ENCODE measurements at places on chromosomes 5 and 9. TPM values are rescaled to one million over a fixed set of nuclear protein-coding genes. Genes with fewer than 3 reads are reported as not detected.

The TRPM3 gene
- total RNA-seq = 10.6 TPM

The C5orf58 gene
- total RNA-seq = not detected

The MED22 gene
- total RNA-seq = 13.6 TPM

The PCDHAC2 gene
- total RNA-seq = not detected

The DMGDH gene
- 1.9 TPM for total RNA-seq

The ZNF483 gene
- total RNA-seq = 1.4 TPM

The RNF180 gene
- under 0.01 TPM for total RNA-seq

The INSL4 gene
- total RNA-seq = not detected

The PDGFRB gene
- total RNA-seq = 149 TPM

The EGFLAM gene
- 4.3 TPM for total RNA-seq

The PLCXD3 gene
- total RNA-seq = 5.7 TPM

The ZCCHC7 gene
- 9.8 TPM for total RNA-seq

The TSSK1B gene
- total RNA-seq = not detected

The DPYSL3 gene
- 86.5 TPM for total RNA-seq

The WWC1 gene
- not detected for total RNA-seq

The HK3 gene
- total RNA-seq = not detected

The PRRX2 gene
- total RNA-seq = not detected

The CTXN3 gene
- total RNA-seq = not detected

The CHSY3 gene
- 5.0 TPM for total RNA-seq

Data from myometrial cell (primary cell).